ENCODE measurements at places on chromosomes 5 and 9.

- no peak for DNase-seq
Measured at GRCh38 chr5:122301016-122301415, 11.0 kb upstream of the SNCAIP start.

- peak; percentile 96 for DNase-seq
Measured at GRCh38 chr9:128094166-128094949, 26.3 kb downstream of the SLC25A25 start.

GRCh38 chr9:130844044-130844451 lies 9.0 kb downstream of the ABL1 start:
- DNase-seq = no peak

- no peak for DNase-seq
Measured at GRCh38 chr9:86116425-86116824, 17.1 kb upstream of the GOLM1 start.

DNA sequence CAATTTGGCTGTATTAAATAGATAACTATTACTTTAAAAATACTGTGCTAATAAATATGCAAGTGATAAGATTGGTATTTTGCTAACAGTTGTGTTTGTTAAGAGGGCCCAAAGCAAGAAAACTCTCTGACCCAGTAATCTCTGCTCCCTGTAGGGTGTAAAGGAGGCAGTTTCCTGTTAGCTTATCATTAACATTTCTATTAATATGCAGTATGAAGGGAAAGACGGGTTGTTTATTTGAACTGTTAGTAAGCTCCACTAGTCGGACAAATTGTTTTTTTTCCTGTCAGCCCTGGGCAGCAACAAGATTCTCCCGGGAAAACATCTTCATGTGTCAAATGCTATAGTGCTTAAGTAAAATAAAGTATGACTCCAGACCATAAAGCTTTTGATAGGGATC lies 35.6 kb downstream of the ERP44 start:
- no peak for DNase-seq

DNA sequence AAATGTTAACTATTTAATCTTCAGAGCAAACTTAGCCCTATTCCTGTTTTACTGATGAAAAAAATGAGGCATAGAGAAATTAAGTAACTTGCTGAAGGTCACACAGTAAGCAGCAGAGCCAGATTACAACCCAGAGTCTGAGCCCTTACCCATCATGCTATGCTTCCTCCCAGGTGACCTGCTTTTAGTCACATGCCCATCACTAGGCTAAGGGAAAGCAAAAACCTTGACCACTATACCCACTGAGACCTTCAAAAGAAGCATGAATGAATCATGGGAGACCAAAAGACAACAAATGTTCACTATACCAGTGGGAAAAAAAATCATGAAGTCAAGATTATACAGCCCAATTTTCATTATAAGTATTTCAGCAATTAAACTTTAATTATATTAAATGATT lies 5.3 kb upstream of the HAUS6 start:
- DNase-seq = no peak
